Mesothelial cell of epicardium (in vitro differentiated cells): ENCODE measurements at places on chromosomes 1 and 21.

DNA sequence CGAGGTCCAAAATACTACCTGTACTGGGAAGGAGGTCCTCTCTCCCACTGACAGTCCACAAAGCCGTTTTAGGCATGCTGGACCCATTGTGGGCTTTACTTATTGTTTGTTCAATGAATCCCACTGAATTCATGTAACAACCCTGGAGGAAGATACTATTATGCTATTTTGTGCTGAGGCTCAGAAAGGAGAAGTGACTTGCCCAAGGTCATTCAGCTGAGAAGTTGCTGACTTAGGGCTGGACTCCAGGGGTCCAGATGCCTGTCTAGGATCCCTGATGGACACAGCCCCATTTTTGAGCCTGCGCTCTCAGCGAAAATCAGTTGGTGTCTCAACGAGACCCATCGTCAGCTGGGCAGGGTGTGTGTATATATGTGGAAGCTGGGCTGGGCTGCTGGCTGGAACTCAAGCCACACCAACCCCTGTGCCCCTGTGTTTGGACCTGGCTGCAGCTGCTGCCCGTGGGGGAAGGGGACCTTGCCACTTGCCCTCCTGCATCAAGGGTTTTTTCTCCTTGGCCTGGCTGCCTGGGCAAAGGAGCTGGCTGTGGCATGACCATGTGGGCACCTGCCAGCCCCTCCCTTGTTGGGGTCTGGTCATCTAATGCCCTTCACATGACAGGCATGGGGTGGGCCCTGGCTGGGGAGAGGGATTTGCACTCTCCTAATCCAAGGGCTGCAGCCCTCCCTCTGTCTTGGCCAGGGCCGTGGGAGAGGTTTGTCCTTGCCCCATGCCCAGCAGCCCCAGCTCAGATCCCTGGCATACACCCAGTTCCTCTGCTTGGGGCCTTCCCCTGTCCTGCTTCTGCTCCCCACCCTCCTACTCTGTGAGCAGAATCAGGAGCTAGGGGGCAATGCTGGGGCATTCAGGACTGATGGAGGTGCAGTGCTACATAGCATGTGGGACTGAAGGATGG lies 15.0 kb downstream of the KCNQ4 start:
- no peak for DNase-seq
- no peak overlapping the region for H3K27ac ChIP-seq
- H3K4me3 ChIP-seq: no peak overlapping the region
- no peaks in the 10 kb centered on the region for H3K36me3 ChIP-seq
- peaks cover 31% of the 10 kb centered on the region for H3K4me1 ChIP-seq

- H3K4me3 ChIP-seq: no peak overlapping the region
- H3K36me3 ChIP-seq: peaks cover 5% of the 10 kb centered on the region
- no peak for DNase-seq
- no peak overlapping the region for H3K27ac ChIP-seq
- no peaks in the 10 kb centered on the region for H3K27me3 ChIP-seq
Measured at GRCh38 chr1:172411791-172412338, 8.6 kb upstream of the C1orf105 start.

GRCh38 chr1:52127181-52128180 lies 14.4 kb upstream of the ZFYVE9 start:
- peaks cover 47% of the 10 kb centered on the region for H3K27me3 ChIP-seq
- H3K4me3 ChIP-seq: no peak overlapping the region
- H3K36me3 ChIP-seq: no peaks in the 10 kb centered on the region

DNA sequence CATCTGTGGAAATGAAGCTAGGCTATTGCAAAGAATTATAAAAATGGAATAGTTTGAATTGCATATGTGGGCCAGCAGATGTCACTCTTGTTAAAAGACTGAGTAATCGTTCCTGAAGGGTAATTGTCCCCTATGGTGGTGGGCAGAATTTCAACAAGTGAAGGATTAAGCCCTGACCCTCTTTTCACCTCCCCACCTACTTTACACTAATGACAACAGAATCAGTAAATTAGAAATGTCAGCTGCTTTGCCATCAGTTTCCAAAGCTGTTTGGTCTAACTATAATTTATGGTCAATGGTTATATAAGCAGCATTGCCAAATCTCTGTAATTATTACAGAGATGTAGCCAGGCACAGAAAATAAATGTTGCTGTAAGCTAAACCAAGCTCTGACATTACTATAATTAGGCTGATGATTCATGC lies 898.6 kb downstream of the AMY1C start:
- H3K27me3 ChIP-seq: no peaks in the 10 kb centered on the region
- H3K4me3 ChIP-seq: no peak overlapping the region
- no peak for DNase-seq
- peaks cover 7% of the 10 kb centered on the region for H3K4me1 ChIP-seq
- no peaks in the 10 kb centered on the region for H3K36me3 ChIP-seq

- no peaks in the 10 kb centered on the region for H3K36me3 ChIP-seq
- H3K4me3 ChIP-seq: no peak overlapping the region
- no peak for DNase-seq
Measured at GRCh38 chr1:169046671-169047070, 59.8 kb upstream of the ATP1B1 start.

- H3K27ac ChIP-seq: peak overlapping the region; percentile 83
- no peaks in the 10 kb centered on the region for H3K36me3 ChIP-seq
- peaks cover 31% of the 10 kb centered on the region for H3K4me1 ChIP-seq
- no peak overlapping the region for H3K4me3 ChIP-seq
Measured at GRCh38 chr21:45875416-45875760, 106.2 kb upstream of the COL6A1 start.

DNA sequence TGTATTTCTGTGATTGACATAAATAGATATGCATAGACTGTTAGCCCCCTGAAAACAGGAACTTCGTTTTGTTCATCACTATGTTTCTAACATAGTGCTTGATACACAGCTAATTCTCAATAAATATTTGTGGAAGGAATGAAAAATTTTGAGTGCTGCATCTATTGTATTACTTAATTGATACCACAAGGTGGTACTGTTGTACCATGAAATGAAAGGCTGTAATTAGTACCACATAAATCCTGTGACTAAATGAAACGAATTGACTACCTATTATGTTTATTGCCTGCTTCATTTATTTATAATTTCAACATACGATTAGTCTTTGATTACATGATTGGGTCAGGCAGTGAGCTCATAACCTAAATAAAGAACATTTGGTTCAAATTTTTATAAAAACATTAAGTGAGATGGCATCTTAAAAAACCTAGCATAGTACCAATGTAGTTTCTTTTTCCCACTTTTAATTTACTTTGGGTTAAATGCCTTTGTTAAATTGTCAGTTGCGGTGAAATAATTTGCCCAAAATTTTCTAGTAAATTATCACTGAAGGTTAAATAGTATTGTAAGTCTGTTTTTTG lies 15.0 kb upstream of the TGFB2 start:
- H3K27me3 ChIP-seq: no peaks in the 10 kb centered on the region
- DNase-seq: no peak
- no peak overlapping the region for H3K27ac ChIP-seq

DNA sequence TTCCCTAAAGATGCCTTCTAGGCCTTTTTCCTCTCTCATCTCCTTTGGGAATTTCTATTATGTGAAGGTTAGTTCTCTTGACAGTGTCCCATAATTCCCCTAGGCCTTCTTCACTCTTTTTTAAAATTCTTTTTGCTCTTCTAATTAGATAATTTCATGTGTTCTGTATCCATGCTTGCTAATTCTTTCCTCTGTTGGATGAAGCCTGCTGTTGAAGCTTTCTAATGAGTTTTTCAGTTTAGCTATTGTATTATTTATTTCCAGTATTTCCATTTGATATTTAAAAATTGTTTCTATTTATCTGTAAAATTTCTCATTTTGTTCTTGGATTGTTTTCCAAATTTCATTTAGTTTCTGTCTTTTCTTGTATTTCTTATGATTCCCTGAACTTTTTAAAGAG lies 28.5 kb upstream of the FAM163A start:
- no peak for DNase-seq
- no peak overlapping the region for H3K27ac ChIP-seq
- H3K27me3 ChIP-seq: peaks cover 4% of the 10 kb centered on the region

DNA sequence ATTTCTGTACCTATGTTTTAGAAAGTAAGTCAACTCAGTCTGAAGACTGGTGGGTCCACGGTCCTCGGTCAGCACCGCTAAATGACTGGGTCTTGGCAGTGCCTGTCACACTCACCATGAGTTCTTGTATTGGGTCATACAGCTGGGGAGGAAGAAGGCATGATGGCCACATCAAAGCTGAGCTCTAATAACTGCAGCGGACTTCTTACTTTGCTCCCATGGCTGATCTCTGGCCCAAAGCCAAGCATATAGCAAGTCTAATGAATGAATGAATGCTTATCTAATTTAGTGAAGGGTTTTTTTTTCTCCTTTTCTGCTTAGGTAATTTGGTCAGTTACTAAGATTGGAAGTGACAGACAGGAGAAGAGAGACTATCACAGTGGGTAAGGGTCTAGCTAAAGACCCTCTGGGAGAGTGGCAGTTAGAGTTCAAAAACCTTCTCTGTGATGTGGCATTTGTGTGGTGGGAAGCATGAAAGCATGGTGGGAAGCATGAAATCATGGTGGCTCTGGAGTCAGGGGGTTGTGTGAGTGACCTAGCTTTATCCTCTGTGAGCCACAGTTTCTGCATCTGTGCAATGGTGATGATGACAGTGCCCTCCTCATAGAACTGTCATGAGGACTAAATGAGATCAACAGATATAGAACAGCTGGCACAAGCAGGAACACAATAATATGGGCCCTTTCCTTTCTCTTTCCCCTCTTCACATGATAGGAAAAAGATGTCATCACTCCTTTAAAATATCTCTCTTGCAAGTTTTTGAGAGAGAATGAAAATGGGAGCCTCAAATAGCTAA lies 78.9 kb upstream of the JAK1 start:
- no peaks in the 10 kb centered on the region for H3K36me3 ChIP-seq
- DNase-seq: no peak
- H3K27me3 ChIP-seq: no peaks in the 10 kb centered on the region

DNA sequence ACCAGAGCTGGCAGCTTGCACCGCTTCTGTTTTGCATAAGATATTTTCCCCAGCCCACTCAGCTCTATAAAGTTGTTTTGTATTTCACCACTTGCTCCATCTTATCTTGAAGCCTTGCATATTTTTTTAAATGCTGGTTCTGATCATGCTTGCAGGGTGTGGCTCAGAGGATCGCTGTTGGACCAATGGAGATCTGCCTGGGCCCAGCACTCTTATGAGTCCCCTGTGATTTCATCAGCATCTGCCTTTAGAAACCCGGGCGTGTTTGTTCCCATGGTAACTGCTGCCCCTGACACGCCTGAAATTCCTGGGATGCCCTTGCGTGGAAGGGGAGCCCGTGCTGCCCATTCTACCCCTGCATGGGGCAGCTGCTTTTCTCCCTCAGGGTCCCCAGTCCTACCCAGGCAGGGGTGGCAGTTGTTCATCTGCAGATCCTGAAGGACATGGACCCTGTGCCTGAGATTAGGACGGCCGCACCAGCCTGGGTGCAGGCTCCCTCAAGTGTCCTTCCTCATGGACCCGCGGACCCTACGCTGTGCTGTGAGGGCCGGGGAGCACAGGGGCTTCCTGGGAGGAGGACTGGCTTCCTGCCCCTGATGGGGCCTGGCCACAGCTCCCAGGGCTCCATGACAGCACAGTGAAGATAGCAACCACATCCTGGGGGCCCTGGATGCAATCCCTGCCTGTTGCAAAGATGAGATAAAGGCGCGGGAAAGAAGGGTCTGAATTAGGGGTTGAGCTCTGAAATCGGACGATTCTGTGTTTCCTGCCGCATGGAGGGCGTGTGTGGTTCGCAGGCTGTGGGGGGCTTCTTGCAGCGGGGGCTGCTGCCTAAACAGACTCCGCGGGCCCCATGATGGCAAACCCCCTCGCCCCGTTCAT lies 226.5 kb downstream of the SDCCAG8 start:
- H3K27ac ChIP-seq: peak overlapping the region; percentile 43
- peaks cover 7% of the 10 kb centered on the region for H3K36me3 ChIP-seq
- H3K4me1 ChIP-seq: peaks cover 12% of the 10 kb centered on the region
- H3K27me3 ChIP-seq: peaks cover 3% of the 10 kb centered on the region

- H3K27me3 ChIP-seq: no peaks in the 10 kb centered on the region
- peaks cover 6% of the 10 kb centered on the region for H3K36me3 ChIP-seq
- H3K4me3 ChIP-seq: no peak overlapping the region
- peaks cover 21% of the 10 kb centered on the region for H3K4me1 ChIP-seq
- no peak for DNase-seq
- peak overlapping the region; percentile 21 for H3K27ac ChIP-seq
Measured at GRCh38 chr1:100383743-100384405, 31.6 kb downstream of the CDC14A start.
